ENCODE measurements at places on chromosomes 1 and 21.

DNA sequence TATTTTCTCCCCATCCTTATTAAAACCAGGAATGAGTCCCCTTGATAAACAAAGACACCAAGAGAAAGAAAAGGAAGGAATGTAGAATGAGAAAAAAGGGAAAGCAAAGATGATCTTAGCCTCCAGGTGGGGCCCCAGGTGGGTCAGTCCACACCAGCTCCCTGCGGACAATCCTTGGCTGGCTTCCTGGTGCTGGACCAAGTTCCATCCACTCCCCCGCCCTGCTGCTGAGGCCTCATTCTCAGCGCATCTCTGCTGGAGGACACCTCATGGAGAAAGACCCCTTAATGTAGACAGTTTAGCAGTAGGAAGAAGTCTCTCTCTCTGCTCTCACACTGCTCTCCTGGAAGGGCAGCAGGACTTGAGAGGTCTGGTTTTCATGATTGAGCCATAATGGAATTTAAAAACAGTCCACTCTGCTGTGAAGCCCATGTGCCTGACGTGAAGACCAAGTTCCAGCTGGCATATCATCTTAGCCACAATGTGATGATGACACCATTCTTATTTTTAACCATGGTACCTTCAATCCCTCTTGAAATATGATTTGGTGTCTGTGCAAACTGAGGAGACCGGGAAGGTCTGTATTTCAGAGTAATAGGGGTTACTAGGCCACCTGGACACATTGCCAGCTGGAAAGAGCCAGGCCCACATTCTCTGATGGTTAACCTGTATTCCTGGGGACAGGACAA is 83.1 kb downstream of the WLS start:
- DNase-seq = no peak

- DNase-seq = no peak
Measured at GRCh38 chr1:29436181-29436785, 200.0 kb downstream of the PTPRU start.

DNA sequence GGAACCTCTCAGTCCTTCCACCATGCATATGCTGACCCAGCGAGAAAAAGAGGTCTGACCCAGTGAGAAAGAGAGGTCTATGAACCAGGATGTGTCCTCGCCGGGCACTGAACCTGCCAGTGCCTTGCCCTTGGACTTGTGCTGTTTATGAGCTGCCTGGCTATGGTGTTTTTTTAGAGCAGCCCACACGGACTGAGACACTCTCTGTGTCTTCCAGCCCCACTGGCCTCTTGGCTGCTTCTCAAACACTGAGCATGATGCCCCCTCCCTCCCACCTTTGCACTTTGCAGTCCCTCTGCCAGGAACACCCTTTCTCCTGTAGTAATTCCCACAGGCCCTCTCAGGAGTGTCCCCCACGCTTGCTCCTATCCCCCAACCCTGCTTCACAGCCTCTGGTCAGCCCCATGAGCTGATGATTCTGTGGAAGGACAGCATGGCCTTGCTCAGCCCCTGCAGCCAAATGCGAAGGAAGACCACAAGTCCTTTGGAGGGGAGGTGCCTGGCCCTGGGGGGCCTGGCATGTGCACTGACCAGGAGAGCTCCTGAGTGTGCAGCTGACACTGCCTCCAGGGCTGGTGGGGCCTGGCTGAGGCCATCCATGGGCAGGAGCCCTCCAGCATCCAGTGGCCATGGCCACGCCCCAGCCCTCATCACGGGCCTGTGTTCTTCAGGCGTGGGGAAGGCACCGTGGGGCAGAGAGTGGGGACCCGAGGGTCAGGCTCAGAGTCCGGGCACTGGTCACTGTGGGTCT is 23.8 kb downstream of the WNT3A start:
- DNase-seq = no peak

DNA sequence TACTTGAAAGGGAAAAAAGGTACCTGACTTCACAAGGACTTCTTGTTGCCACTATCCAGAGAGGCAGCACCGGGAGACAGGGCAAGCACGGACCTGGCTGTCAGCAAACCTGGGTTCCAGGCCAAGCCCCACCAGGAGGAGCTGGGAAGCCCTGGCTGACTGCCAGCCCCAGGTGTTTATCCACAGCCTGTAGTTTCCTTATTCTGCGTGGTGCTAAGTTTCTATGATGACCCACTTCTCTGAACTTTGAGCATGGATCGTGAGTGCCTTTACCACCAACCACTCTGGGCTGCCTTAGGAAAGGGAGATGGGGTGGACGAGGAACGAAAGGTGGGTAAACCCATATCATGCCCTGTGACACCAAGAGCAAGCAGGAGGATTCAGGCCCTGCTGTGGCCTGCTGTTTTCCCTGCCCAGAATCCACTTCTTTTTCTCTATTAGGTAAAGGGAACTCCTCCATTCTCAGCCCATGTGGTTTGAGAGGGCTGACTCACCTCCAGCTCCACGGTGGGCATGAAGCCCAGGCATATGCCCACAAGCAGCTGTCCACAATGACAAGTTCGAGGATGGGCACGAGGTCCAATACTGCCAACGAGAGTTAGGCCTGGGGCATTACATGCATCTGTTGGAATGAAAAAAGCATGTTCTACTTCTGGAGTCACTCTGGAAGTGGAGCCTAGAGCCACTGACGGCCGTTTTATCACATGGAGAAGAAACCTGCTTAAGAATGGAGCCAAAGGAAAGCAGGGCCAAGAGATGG is 20.3 kb downstream of the TSPAN2 start:
- DNase-seq = no peak

- no peak for DNase-seq
Measured at GRCh38 chr21:43611598-43612369, 47.5 kb downstream of the HSF2BP start.

Measured in DND-41 (cell line).